ENCODE measurements at places on chromosomes 2 and 18. TPM values are rescaled to one million over a fixed set of nuclear protein-coding genes. Genes with fewer than 3 reads are reported as not detected.

The SMPD4 gene
- 58.5 TPM for total RNA-seq

The GREB1L gene
- not detected for total RNA-seq

The STAMBP gene
- total RNA-seq, result 35.4 TPM

The FRZB gene
- not detected for total RNA-seq

The GNLY gene
- 1.8 TPM for total RNA-seq

The SCN2A gene
- total RNA-seq, result not detected

The CKAP2L gene
- 1.2 TPM for total RNA-seq

The MYOM1 gene
- 4.1 TPM for total RNA-seq

The FNDC4 gene
- not detected for total RNA-seq

The ALKAL2 gene
- not detected for total RNA-seq

The NEU4 gene
- 0.10 TPM for total RNA-seq

The BCL2 gene
- 145 TPM for total RNA-seq

The EMILIN2 gene
- 80.9 TPM for total RNA-seq

The SLC9A4 gene
- total RNA-seq, result 0.05 TPM

The MEX3C gene
- 54.2 TPM for total RNA-seq

The CFAP221 gene
- not detected for total RNA-seq

The RTP5 gene
- 0.12 TPM for total RNA-seq

The LYPD6B gene
- 1.4 TPM for total RNA-seq
